ENCODE measurements at places on chromosomes 5 and 9. TPM values are rescaled to one million over a fixed set of nuclear protein-coding genes. Genes with fewer than 3 reads are reported as not detected.

GRCh38 chr5:5558102-5558501, 135.6 kb downstream of the ICE1 start:
- no peak for DNase-seq

- DNase-seq: no peak
Observed at GRCh38 chr5:74310997-74311930, 329.3 kb downstream of the ENC1 start.

DNA sequence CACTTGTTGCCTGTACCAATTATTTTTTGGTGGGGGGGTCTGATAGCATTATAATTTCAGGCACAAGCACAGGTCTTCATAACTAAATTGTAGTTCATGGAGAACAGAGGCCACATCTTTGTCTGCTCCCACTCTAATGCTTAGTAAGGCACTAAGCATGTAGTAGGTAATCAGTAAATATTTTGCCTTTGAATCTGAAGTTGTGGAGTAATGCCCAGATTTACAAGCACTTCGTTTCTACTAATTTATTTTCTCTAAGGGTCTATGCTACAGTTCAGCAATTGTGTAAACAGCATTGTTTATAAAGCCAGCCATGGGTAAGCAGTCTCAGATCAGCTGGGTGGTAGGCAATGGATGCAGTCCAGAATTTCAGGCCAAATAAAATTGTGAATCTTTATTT, 78.6 kb downstream of the GRIA1 start:
- no peak for DNase-seq

The HBEGF gene
- total RNA-seq: 6.8 TPM

The ECM2 gene
- total RNA-seq: not detected

DNA sequence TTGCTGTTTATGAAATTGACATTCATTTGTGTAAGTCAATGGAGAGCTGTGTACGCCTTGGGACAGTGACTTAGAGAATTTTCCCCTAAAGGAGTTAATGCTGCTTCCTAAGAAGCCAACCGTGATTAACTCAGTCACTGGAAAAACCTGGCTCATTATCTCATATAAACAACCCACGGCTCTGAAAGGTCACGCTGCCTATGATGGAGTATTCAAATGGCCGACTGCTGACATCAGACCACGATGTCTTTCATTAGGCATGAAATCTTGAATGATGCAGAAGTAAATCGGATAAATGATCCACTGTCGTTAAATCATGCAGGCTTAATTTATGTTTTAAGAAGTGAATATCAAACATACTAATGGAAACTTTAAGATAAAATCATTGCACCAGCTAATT, 603.7 kb downstream of the RAB3C start:
- no peak for DNase-seq

The IFNA21 gene
- not detected for total RNA-seq

- DNase-seq: no peak
Observed at GRCh38 chr9:112074250-112075008, 100.7 kb downstream of the SUSD1 start.

DNA sequence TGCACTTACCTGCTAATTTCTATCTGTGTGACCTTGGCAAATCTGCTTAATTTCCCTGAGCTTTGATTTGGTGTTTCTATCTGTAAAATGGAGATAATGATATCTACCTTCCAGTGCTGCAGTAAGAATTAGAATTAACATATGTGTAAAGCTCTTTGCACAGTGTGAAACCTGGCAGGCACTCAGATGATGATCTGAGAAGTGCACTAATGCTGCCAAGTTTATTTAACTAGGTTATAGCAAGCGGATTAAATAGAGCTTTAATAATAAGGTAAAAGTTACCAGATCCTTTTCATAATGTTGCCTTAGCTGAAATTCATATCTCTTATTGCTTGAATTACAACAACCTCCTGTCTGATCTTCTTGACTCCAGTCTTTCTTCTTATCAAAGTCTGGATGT, 315.3 kb upstream of the CD180 start:
- DNase-seq: no peak

DNA sequence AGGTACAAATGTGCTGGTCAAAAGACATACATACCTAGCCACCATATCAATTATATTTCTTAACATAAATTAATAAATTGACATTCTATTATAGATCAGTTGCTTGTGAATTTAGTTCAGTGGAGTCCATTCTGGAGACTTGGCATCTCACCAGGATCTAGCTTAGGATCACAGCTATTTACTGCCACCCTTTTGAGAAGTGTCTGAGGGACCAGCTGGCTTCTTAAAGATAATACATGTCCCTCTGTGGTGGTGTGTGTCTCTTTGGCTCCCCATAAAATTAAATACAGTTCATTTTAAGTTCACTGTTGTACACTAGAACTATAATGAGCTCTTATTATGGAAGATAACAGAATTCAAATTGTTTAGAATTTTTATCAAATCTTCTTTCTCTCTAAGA, 290.7 kb downstream of the PRELID2 start:
- DNase-seq: no peak

The MAMDC4 gene
- 17.8 TPM for total RNA-seq

The TMOD1 gene
- 4.0 TPM for total RNA-seq

The ORM2 gene
- not detected for total RNA-seq

- no peak for DNase-seq
Observed at GRCh38 chr5:59268756-59269415, 624.6 kb downstream of the PDE4D start.

The SAXO1 gene
- total RNA-seq: 0.07 TPM

- no peak for DNase-seq
Observed at GRCh38 chr9:112726428-112726827, 8.5 kb upstream of the INIP start.

GRCh38 chr9:1748407-1748806, 266.7 kb upstream of the SMARCA2 start:
- DNase-seq: no peak

The NRG2 gene
- total RNA-seq: 7.7 TPM

All from spleen (tissue), 13 donors.